GM20000 (cell line): ENCODE measurements at places on chromosomes 16 and 17.

DNA sequence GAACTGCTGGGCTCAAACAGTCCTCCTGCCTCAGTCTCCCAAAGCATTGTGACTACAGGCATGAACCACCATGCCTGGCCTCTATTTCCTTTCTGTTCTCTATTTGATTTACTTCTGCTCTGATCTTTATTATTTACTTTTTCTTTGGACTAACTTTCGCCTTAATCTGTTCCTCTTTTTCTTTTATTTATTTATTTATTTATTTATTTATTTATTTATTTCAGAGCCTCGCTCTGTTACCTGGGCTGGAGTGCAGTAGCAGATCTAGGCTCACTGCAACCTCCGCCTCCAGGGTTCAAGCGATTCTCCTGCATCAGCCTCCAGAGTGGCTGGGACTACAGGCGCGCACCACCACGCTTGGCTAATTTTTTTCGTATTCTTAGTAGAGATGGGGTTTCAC, 1158.3 kb upstream of the GOT2 start:
- no peak for DNase-seq

DNA sequence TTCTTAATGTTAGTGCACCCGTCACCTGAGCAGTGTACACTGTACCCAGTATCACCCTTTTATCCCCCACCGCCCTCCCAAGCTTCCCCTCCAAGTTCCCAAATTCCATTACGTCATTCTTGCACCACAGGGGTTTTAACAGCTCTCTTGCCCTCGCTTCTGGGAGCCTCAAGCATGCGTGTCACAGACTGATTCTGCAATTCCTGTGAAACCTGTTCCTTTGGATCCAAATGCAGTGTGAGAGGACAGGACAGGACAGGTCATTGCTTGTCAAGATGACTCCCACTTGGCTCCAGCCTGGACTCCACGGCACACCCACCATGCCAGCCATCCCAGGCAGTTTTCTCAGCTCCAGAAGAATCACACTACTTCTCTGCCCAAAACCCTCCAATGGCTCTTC, 44.1 kb downstream of the CYB5D2 start:
- no peak for DNase-seq

- no peak for DNase-seq
These were observed 6.5 kb downstream of the DLX4 start for GRCh38 chr17:49975531-49975930.

- no peak for DNase-seq
These were observed 199.1 kb downstream of the XYLT1 start for GRCh38 chr16:17271687-17272086.

GRCh38 chr17:45409659-45410076, 23.0 kb downstream of the ARHGAP27 start:
- DNase-seq: no peak

GRCh38 chr17:7916808-7917207, 719 bp upstream of the RNF227 start:
- DNase-seq: no peak
